ENCODE measurements at places on chromosomes 2 and 18. TPM values are rescaled to one million over a fixed set of nuclear protein-coding genes. Genes with fewer than 3 reads are reported as not detected.

Gene APOB
- 0.09 TPM for polyA plus RNA-seq

GRCh38 chr2:1971124-1971523 is 226.8 kb upstream of the PXDN start:
- no peak for DNase-seq

DNA sequence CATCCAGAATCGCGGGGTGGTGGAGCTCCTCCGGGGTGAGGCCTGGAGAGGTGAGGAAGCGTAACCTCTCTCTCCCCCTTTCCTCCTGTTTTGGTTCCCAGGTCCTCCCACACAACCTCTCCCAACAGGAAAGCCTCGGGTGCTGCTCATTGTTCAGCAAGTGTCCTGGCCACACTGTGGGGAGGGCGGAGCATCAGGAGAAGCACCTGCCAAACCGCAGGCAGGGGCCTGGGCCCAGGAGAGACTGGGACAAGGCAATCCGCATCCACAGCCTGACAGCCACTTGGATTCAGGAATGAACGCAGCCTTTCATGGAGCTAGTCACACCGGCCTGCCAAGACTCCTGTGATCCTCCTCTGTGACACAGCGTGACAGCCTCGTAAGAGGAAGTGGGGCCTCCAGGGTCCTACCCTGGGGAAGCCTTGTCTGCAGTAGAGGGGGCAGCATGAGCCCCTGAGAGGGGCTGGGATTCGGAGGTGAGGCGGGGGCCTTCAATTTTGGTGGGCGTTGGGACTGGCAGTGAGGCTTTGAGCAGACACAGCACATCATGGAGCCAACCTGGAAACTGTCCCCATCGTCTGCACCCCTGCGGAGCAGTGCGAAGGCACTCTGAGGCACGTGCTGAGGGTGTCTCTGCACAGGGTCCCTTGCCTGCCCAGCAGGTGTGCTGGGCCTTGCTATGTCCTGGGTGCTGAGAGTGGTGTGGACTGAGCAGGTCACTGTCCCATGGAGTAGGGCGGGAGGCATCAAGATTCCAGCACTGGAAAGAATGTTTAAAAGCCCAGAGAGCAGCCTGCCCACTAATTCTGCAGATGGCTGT is 62.2 kb downstream of the EDAR start:
- no peak for DNase-seq

Gene CXCR2
- polyA plus RNA-seq, result 0.25 TPM

DNA sequence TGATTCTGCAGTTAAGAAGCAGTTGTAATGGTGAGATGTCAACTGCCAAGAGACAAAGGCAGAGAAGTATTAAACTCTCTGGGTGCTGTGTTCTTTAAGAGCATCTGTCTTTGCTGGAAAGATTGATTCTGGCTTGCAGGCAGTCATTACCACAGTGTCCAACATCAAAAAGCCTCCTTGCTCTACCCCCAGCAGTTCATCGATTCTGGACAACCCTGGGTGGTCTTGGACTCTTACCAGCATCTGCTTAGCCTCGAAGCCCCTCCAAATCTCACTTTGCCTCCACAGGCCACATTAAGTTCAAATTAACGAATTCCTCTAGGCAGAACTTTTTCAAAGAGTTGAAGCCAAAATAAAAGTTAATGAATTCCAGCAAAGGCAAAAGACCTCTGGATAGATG is 1061.4 kb downstream of the TSN start:
- peak; percentile 43 for DNase-seq

- no peak for DNase-seq
These were observed 114.9 kb downstream of the PDCL3 start for GRCh38 chr2:100677611-100678185.

Gene CFAP221
- 0.53 TPM for polyA plus RNA-seq

Gene TUBB8B
- not detected for polyA plus RNA-seq

- DNase-seq, result no peak
These were observed 249.6 kb upstream of the ACVR2A start for GRCh38 chr2:147595200-147595599.

- DNase-seq, result no peak
These were observed 1142.0 kb upstream of the PIK3C3 start for GRCh38 chr18:40812981-40813515.

Gene TTC31
- 36.6 TPM for polyA plus RNA-seq

DNA sequence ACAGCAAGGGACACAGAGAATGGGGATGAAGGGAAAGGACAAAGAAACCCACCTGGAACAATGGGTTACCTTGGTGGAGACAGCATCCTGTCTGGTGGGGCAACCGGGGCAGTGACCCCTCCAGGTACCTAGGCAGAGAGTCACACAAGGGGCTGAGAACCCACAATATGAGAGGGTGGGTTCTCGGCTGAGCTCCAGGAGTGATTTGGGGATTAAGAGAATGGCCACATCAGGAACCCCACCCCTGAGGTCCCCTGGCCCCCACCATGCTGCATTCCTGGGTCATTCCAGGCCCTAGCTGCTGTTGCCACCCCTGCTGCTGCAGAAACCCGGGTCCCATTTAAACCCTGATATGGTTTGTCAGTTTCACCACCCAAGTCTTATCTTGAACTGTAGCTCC is 172.3 kb downstream of the RTP5 start:
- no peak for DNase-seq

DNA sequence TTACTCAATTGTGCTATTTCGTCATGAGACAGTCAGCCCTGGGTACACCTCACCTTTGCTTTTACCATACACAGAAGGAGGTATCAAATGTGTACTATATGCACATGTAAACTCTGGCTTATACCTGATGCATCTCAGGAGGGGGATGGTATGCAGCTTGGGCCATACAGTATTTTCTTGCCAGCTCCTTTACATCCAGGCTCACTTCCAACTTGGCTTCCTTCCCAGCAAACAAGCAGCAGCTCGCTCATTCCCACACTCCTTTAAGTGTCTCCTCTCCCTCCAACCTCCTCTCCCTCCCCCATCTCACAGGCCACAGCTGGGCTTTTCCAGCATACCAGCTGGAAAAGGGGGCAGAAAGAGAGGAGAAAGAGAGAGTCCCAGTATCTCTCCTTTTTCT is 9.6 kb downstream of the MARCHF4 start:
- DNase-seq, result no peak

Gene CDH2
- 3.0 TPM for polyA plus RNA-seq

Gene ATP5F1A
- polyA plus RNA-seq, result 369 TPM

DNA sequence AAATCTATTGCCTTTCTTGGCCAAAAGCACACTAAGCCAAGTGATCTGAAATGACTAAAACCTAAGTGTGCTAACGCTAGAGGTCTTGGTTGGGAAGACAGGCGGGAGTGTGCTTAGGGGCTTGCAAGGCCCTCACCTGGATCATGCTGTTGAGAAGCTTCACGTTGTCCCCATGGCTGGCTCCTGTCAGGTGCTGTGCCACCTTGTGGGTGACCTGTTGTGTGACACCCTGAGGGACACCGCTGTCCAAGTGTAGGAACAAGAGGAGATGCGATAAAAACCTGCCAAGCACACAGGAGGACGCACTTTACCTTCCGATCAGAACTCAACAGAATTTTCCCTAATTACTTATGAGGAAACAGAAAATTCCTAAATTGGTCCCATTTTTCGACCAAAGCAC is 50.8 kb downstream of the EPG5 start:
- no peak for DNase-seq

Gene RNF144A
- polyA plus RNA-seq, result 26.9 TPM

- no peak for DNase-seq
These were observed 47.8 kb downstream of the TRAPPC12 start for GRCh38 chr2:3427272-3427671.

Gene DCDC2C
- polyA plus RNA-seq, result 0.65 TPM

DNA sequence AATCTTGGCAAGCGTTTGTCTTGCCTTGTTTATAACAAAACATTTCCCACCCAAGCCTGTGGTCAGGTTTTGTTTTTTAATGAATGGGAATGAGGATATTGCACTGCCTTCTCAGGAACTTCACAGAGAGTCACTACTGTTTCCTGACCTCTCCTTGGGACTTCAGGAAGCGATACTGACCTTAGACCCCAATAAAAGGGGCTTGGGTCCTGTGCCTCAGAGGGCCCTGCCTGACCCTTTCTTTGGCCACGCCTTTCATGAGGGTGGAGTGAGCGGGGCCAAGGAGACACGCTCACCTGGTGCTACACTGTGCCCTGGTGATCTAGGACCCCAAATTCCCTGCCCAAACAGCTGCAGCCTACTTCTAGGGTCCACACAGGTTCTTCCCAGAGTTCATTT is 92.8 kb upstream of the TGFA start:
- DNase-seq, result no peak

Gene CD8B
- polyA plus RNA-seq, result 0.20 TPM

GRCh38 chr2:173021939-173022371 is 53.7 kb upstream of the MAP3K20 start:
- no peak for DNase-seq

DNA sequence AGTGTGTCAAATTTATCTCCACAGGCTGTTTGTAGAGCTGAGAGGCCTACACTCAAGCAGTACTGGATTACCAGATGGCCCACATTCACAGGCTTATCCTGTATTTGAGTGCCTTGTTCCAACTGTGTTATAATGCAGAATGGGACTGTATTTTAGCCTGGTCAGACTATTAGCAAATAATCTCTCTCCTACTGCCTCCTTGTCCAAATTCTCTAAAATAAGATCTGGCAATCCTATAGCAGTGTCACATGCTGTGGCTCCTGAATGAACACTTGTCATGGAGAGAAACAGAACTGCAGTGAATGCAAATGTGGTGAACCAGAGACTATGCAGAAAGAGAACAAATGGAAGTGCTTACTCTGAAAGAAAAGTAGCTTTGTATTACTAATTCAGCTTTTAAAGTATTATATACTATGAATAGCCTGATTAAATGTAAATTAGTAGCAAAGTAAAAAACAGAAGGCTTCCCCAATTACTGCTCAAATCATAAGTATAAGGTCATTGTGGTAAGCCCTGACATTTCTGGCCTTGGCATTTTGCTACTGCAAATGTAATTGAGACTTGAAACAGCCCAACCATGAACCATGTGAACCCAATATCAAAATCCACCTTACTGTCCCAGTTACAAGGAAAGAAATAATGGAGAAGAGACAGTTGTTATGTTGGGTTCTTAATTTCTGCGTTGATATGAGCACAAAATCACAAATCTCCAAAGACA is 80.0 kb downstream of the MAP4K3 start:
- DNase-seq, result no peak

GRCh38 chr18:62324917-62325805 is at the start of gene TNFRSF11A:
TNFRSF11A (plus strand) TSS chr18:62325310; CDS start chr18:62325353, 43 bp downstream.
- no peak for DNase-seq

DNA sequence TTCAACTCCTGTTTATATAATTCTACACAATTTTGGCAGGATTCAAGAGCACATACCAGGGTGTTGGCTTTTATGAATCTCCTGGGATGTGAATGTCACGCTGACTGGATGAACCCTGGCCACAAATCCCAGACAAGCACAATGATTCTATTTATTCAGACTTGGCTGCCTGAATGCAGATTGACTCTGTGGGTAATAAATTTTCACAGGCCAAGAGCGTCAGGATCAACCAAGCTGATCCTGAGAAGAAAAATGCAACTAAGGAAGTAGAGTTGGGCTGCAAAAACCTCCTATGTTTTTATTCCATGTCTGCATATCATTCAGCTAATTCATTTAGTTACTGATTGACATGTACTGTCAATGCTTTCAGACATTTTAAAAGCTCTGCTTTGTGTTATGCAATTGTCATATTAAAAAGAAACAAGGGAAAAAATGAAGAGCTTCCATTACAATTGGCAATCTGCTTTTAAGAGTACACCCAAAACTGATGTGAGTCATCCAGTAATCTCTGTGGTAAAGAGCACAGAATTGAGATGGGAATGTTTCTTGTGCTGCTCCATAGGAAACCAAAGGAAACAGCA is 173.0 kb upstream of the REV1 start:
- DNase-seq, result peak; percentile 88

Gene MAP3K19
- not detected for polyA plus RNA-seq

Data from muscle of arm (tissue), 14 donors.